Vagina (tissue), 2 donors: ENCODE measurements at places on chromosomes 3 and 15.
A peak's percentile ranks its signal among the peaks of the same experiment; 100 is the strongest.

- no peaks in the 10 kb centered on the region for H3K27me3 ChIP-seq
- no peak for DNase-seq
- no peak overlapping the region for H3K4me3 ChIP-seq
Measured at GRCh38 chr3:149781741-149782140, 10.6 kb downstream of the ANKUB1 start.

DNA sequence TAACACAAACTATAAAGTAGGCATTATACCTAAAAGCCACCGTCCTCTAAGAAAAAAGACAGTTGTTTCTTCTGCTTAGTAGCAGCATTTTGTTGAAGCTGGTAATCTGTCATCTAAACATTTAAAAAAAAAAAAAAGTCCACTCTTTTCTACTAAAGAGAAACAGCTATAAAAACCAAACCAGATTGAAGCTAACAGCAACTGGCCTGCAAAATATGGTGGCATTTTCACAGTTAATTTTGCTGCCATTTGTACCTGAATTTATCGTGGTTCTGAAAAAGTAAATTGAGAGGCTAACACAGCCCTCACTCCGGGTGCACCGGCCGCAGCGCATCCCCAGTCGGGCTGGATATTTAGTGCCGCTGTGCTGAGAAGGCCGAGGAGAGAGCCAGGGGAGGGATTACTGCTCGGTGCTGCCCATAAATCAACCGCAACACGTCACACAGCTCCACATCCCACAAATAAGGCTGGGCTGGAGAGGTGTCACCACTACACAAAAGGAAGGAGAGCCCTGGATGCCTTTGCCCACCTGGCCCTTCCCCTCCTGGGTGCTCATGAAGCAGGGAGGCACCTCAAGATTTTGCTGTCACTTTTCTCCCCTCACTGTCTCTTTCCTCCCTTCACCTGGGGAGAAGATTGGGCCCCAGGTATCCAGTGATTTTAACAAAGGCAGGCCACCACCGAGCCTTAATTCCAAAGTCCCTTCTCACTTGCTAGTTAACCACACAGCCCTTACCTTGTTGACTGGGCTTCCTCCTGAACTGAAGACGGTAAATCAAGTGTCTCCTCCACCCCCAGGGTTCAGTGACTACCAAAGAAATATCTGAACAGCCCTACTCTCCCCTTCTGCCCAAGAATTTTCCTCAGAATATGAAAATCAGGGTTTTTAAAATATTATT, 44.4 kb downstream of the MECOM start:
- DNase-seq, result no peak
- no peaks in the 10 kb centered on the region for H3K36me3 ChIP-seq
- H3K27ac ChIP-seq, result peak overlapping the region; percentile 28
- H3K4me3 ChIP-seq, result no peak overlapping the region
- no peaks in the 10 kb centered on the region for H3K27me3 ChIP-seq

GRCh38 chr3:159237226-159237625, 435.4 kb downstream of the MFSD1 start:
- no peak overlapping the region for H3K27ac ChIP-seq
- no peak overlapping the region for H3K4me3 ChIP-seq
- no peaks in the 10 kb centered on the region for H3K27me3 ChIP-seq
- DNase-seq, result no peak

DNA sequence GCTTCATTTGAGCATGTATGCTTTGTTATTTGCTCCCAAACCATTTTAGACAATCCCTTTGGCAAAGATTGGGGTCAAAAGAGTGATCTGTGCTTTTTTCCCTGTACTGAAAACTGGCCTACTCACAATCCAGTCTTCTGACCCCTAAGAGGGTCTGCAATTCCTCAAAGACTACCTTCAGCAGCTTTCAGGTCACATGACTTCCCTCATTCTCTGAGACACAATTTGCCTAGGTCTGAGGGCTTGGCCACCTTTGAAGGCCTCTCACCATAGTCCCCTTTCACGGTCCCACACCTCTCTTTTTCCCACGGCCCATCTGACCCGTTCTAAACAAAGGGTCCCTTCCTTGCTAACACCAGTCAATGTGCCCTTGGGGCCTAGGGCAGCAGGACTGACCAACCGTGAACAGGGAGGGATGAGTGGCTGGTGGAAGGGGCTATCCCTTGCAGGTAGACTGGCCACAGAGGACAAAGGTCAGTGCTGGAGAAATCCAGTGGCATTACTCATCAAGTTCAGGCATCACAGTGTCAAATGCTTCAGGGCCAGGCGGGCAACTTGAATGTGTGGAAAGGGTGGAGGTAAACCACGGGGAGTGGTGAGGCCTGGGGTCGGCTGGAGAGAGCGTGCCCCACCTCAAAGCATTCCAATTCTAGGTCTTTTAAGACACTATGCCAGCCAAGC, 10.8 kb downstream of the RASL12 start:
- H3K36me3 ChIP-seq, result no peaks in the 10 kb centered on the region
- H3K4me1 ChIP-seq, result peaks cover 43% of the 10 kb centered on the region
- no peak overlapping the region for H3K27ac ChIP-seq
- DNase-seq, result no peak
- H3K27me3 ChIP-seq, result no peaks in the 10 kb centered on the region

GRCh38 chr3:85627932-85628331, 669.1 kb downstream of the CADM2 start:
- H3K27ac ChIP-seq, result no peak overlapping the region
- H3K27me3 ChIP-seq, result no peaks in the 10 kb centered on the region
- H3K4me1 ChIP-seq, result no peaks in the 10 kb centered on the region

DNA sequence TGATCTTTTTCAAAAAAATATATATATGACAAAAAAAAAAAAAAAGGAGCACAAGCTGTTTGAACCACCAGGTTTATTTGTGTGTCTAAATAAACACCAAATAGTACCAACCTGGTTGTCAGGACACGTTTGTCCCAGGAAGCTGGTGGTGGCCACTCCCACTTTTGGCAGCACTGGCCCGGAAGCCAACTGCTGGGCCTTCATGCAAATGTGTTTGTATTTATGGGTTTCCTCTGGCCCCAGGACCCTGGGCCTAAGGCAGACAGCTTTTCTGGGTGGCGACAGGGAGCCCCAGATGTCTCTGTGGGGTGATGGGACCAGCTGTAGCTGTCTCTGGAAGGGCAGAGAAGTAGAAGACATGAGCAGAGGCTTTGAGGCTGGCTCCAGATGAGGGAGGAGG, 31.6 kb downstream of the PRKCD start:
- H3K27me3 ChIP-seq, result no peaks in the 10 kb centered on the region
- no peak overlapping the region for H3K27ac ChIP-seq

GRCh38 chr15:78808550-78808949, 2.7 kb downstream of the ADAMTS7 start:
- H3K27ac ChIP-seq, result no peak overlapping the region
- peaks cover 24% of the 10 kb centered on the region for H3K4me1 ChIP-seq
- H3K36me3 ChIP-seq, result no peaks in the 10 kb centered on the region
- H3K27me3 ChIP-seq, result no peaks in the 10 kb centered on the region
- H3K4me3 ChIP-seq, result no peak overlapping the region

- H3K4me1 ChIP-seq, result peaks cover 38% of the 10 kb centered on the region
- no peak for DNase-seq
- no peaks in the 10 kb centered on the region for H3K27me3 ChIP-seq
- H3K27ac ChIP-seq, result peak overlapping the region; percentile 42
- no peak overlapping the region for H3K4me3 ChIP-seq
Measured at GRCh38 chr15:62440362-62441105, 275.4 kb upstream of the C2CD4B start.

DNA sequence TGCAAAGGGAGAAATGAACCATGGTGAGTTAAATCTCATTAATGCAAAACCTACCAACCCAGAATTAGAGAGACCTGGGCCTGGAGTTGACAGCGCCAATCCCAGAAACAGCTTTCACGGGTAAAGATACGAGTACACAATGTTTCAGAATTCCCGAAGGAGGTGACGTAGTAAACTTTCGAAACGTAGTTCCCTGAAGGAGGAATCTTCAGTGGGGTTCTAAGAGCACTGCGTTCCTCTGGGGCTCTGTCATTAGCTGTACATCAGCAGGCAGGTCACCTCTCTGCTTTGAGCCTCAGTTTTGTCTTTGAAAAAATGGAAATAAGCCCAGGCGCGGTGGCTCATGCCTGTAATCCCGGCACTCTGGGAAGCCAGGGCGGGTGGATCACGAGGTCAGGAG, 152.3 kb downstream of the XXYLT1 start:
- H3K27ac ChIP-seq, result peak overlapping the region; percentile 28
- peaks cover 21% of the 10 kb centered on the region for H3K4me1 ChIP-seq
- no peak overlapping the region for H3K4me3 ChIP-seq

GRCh38 chr3:65112751-65113300, 425.0 kb upstream of the ADAMTS9 start:
- no peak overlapping the region for H3K4me3 ChIP-seq
- H3K36me3 ChIP-seq, result no peaks in the 10 kb centered on the region
- peaks cover 7% of the 10 kb centered on the region for H3K4me1 ChIP-seq
- H3K27me3 ChIP-seq, result no peaks in the 10 kb centered on the region
- no peak for DNase-seq

DNA sequence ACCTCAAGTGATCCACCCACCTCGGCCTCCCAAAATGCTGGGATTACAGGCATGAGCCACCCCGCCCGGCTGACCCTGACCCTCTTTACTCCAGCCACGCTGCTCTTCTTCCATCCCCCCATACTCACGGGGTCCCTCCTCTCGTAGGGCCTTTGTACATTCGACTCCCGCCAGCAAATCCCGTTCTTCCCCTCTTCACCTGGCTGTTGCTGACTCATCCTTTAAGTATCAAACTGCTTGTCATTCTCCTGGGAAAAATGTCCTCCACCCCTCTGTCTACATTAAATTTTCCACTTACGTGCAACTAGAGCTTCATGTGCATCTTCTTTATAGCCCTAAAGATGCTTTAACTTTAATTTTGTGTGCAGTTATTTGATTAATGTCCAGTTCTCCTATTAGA, 203.1 kb downstream of the OPA1 start:
- H3K4me3 ChIP-seq, result no peak overlapping the region
- no peaks in the 10 kb centered on the region for H3K27me3 ChIP-seq
- H3K27ac ChIP-seq, result no peak overlapping the region
- no peak for DNase-seq
- H3K36me3 ChIP-seq, result no peaks in the 10 kb centered on the region

DNA sequence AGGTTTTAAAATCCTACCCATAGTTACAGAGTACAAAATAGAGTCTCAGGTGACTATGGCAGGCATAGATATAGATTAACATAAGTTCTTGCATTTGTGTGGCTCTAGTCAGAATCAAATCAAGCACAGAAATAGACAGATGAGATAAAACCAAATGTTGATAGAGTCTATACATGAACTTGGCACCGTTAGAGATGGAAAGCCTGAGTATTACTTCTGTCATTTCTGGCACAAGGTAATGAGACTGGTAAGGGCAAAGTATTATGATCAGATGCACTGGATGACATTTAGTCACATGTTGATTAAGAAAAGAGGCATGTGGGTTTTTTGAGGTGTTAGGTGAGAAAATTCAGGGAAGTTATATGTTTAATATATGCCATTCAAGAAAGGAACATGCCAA, 219.7 kb downstream of the MBNL1 start:
- no peaks in the 10 kb centered on the region for H3K4me1 ChIP-seq
- H3K27ac ChIP-seq, result no peak overlapping the region
- no peak for DNase-seq
- H3K4me3 ChIP-seq, result no peak overlapping the region
- H3K27me3 ChIP-seq, result no peaks in the 10 kb centered on the region

GRCh38 chr3:166570102-166570501, 732.9 kb upstream of the BCHE start:
- H3K27ac ChIP-seq, result no peak overlapping the region
- no peaks in the 10 kb centered on the region for H3K4me1 ChIP-seq
- no peaks in the 10 kb centered on the region for H3K36me3 ChIP-seq
- no peak for DNase-seq

GRCh38 chr3:41117398-41117870, 81.9 kb upstream of the CTNNB1 start:
- no peak overlapping the region for H3K27ac ChIP-seq
- DNase-seq, result peak; percentile 91
- H3K36me3 ChIP-seq, result no peaks in the 10 kb centered on the region
- no peak overlapping the region for H3K4me3 ChIP-seq
- H3K27me3 ChIP-seq, result no peaks in the 10 kb centered on the region

DNA sequence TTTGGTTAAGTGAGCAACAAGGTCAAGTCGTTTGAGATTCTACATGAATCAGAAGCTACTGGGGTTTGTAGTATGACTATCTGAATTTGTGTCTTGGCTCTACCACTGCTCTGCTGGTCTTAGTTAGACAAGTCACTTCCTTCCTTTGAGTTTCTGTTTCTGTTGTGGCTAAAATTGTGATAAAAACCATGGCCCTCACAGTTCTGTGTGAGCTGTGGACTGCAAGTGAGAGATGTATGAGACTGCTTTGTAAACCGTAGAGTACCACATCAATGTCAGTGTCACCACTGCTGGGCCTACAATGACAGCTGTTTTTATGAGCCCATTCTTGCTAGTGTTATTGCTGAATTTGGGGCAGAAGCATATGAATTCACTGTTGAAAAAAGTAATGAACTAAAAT, 32.7 kb downstream of the RARB start:
- peaks cover 36% of the 10 kb centered on the region for H3K4me1 ChIP-seq
- no peaks in the 10 kb centered on the region for H3K36me3 ChIP-seq
- no peak for DNase-seq

DNA sequence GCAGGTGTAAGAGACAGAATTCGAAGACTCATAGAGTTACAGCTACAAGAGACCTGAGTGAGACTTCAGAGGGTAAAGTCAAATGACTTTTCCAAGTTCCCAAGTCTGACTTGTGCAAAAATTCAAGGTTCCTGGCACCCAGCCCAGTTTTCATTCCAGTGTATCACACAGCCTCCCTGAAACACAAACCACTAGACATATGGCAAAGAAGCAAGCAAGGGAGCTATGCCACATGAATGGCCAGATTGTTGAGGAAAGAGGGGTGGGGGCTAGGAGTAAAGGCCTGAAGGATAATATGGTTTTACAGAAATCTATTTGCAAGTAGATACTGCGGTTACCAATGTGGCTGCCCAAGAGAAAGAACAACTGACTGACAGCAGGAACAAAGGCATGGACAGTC, 301.2 kb downstream of the MECOM start:
- no peak overlapping the region for H3K27ac ChIP-seq
- H3K4me1 ChIP-seq, result peaks cover 8% of the 10 kb centered on the region
- DNase-seq, result no peak
- H3K27me3 ChIP-seq, result no peaks in the 10 kb centered on the region
- no peaks in the 10 kb centered on the region for H3K36me3 ChIP-seq

- H3K27ac ChIP-seq, result no peak overlapping the region
- no peak overlapping the region for H3K4me3 ChIP-seq
- no peaks in the 10 kb centered on the region for H3K27me3 ChIP-seq
- DNase-seq, result no peak
- no peaks in the 10 kb centered on the region for H3K4me1 ChIP-seq
Measured at GRCh38 chr3:105876780-105877327, 8.0 kb upstream of the CBLB start.

- no peak overlapping the region for H3K4me3 ChIP-seq
- H3K4me1 ChIP-seq, result no peaks in the 10 kb centered on the region
- no peak overlapping the region for H3K27ac ChIP-seq
- no peaks in the 10 kb centered on the region for H3K36me3 ChIP-seq
- DNase-seq, result no peak
Measured at GRCh38 chr3:66754613-66755012, 243.5 kb upstream of the KBTBD8 start.

- peaks cover 6% of the 10 kb centered on the region for H3K4me1 ChIP-seq
- DNase-seq, result no peak
- H3K4me3 ChIP-seq, result no peak overlapping the region
- no peaks in the 10 kb centered on the region for H3K36me3 ChIP-seq
Measured at GRCh38 chr15:38300395-38300794, 47.8 kb downstream of the SPRED1 start.

GRCh38 chr3:15929944-15930571, 132.3 kb upstream of the ANKRD28 start:
- DNase-seq, result no peak
- H3K27me3 ChIP-seq, result no peaks in the 10 kb centered on the region
- no peak overlapping the region for H3K27ac ChIP-seq

GRCh38 chr3:163562625-163563024, 1515.7 kb downstream of the SI start:
- H3K4me3 ChIP-seq, result no peak overlapping the region
- no peaks in the 10 kb centered on the region for H3K4me1 ChIP-seq
- DNase-seq, result no peak
- no peaks in the 10 kb centered on the region for H3K27me3 ChIP-seq
